ENCODE measurements at places on chromosomes 11 and 22. TPM values are rescaled to one million over a fixed set of nuclear protein-coding genes. Genes with fewer than 3 reads are reported as not detected.

TEX12 gene
- total RNA-seq: not detected

SULT4A1 gene
- not detected for total RNA-seq

RGL4 gene
- total RNA-seq: not detected

UPK3A gene
- not detected for total RNA-seq

MUC6 gene
- total RNA-seq: not detected

FAM180B gene
- total RNA-seq: not detected

PATE4 gene
- not detected for total RNA-seq

TRIM51 gene
- total RNA-seq: not detected

APLNR gene
- 0.06 TPM for total RNA-seq

LRRC51 gene
- total RNA-seq: 8.8 TPM

All from A549 treated with CORT108297 at 1 μM for 4 hours (cell line).